ENCODE measurements at places on chromosomes 7 and 10. TPM values are rescaled to one million over a fixed set of nuclear protein-coding genes. Genes with fewer than 3 reads are reported as not detected.

CCDC3 gene
- 0.36 TPM for total RNA-seq

OR13A1 gene
- total RNA-seq: not detected

CCDC172 gene
- not detected for total RNA-seq

AGFG2 gene
- 14.2 TPM for total RNA-seq

TAS2R41 gene
- 0.49 TPM for total RNA-seq

VAX1 gene
- not detected for total RNA-seq

PLCE1 gene
- 0.61 TPM for total RNA-seq

FXYD4 gene
- total RNA-seq: not detected

RSPH10B gene
- total RNA-seq: not detected

TRIM73 gene
- total RNA-seq: 0.24 TPM

TFEC gene
- under 0.01 TPM for total RNA-seq

PNLIPRP3 gene
- not detected for total RNA-seq

GFRA1 gene
- total RNA-seq: 31.3 TPM

RPEL1 gene
- total RNA-seq: not detected

MSMB gene
- total RNA-seq: not detected

SORBS1 gene
- 0.49 TPM for total RNA-seq

CLIP2 gene
- total RNA-seq: 50.5 TPM

SDK1 gene
- 0.24 TPM for total RNA-seq

FAM13C gene
- total RNA-seq: 1.6 TPM

ERV3-1 gene
- 10.7 TPM for total RNA-seq

NODAL gene
- not detected for total RNA-seq
